Pancreas (tissue), 10 donors: ENCODE measurements at places on chromosomes 4 and X.

DNA sequence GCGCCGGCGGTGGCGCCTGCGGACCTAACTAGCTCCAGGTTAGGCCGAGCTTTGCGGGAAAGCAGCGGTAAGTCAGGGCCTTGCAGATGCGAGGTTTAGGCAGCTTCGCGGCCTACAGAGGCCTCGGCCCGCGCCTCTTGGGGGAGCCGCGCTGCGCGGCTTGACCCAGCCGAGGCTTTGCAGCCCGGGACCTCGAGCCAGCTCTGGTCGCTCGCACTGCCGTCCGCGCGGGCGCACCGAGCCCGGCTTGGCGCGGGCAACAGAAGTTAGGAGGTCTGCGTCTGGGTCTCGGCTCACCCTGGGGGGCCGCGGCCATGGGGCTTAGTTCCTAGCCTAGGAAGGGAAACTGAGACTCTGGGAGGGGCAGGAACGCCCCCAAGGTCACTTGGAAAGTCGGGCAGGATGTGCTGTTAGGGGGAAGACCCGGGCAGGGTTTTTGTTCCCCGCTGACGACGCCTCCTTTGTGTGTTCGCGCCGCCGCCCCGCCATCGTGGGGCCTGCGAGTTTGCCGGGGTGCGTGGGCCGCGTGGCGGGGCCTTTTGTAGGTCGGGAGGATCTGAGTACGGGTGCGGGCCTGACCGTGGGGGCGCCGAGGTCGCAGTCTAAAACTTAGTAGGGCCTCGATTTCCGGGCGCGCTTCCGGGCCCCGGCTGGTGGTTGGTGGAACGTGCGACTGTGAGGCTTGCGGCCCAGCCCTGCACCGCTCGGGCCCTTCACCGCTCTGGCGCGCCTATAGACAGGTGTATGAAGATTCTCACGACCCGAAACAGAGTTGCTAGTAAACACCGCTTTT lies 482 bp downstream of the RNF4 start:
- peak; percentile 46 for DNase-seq

GRCh38 chrX:57822818-57823217 lies 87.4 kb downstream of the ZXDA start:
- no peak for DNase-seq

- no peak for DNase-seq
Measured at GRCh38 chrX:155766321-155766720, 114.8 kb upstream of the VAMP7 start.

DNA sequence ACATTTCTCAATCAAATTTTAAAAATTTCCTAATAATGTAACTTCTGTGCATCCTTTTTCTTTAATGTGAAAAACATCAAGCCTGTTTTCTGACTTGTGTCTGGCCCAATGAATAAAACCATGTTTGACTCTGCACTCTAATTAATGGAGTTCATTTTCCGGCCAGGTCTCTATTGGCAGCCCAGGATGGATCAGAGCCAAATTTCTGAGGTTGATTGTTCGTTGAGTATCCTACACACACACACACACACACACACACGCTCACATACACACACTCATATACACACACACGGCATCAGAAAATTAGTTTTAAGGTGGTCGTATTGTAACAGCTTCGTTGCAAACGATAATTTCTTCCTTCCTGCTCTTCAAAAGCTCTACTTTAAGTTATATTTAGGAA lies 28.9 kb upstream of the TLL1 start:
- DNase-seq, result no peak

- no peak for DNase-seq
Measured at GRCh38 chrX:133970076-133970475, 15.3 kb downstream of the GPC3 start.

DNA sequence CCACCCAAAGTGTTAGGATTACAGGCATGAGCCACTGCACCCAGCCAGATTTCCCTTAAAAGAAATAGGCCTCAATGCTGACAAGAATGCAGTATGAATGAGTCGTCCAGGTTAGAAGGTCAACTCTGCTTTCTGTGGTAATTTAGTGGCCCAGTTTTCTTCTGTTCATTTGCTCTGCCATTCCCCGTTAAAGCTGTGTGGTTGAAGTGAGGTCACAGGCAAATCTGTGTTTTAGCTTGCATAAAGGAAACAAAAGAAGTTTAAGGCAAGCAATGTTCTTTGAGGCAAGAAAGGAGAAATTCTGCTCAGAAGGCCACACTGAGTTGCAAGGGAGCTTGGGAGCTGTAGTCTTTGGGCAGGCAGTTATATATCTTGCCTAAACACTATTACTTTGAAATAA lies 176.8 kb downstream of the LARP7 start:
- DNase-seq, result no peak

GRCh38 chrX:39972340-39972739 lies 125.4 kb downstream of the BCOR start:
- DNase-seq, result no peak

GRCh38 chr4:4766564-4766963 lies 92.9 kb upstream of the MSX1 start:
- no peak for DNase-seq

GRCh38 chrX:93637591-93637990 lies 35.8 kb downstream of the NAP1L3 start:
- DNase-seq, result no peak

DNA sequence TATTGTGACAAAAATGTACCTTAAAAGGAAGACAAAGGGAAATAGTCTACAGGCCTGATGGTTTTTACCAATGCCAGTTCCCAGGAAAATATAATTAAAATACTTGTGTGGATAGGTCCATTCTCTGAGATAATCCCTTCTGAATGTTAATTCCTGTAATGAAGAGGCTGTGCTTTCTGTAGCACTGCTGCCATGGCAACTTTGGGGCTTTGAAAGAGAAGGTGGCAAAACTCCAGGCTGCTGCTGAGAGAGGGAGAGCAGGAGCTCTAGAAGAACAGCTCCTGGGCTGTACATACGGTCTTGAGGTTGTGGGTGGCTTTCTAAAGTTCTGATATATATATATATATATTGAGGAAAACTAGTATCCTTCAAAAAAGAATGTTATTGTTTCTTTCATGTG lies 125.4 kb downstream of the PDLIM5 start:
- no peak for DNase-seq

DNA sequence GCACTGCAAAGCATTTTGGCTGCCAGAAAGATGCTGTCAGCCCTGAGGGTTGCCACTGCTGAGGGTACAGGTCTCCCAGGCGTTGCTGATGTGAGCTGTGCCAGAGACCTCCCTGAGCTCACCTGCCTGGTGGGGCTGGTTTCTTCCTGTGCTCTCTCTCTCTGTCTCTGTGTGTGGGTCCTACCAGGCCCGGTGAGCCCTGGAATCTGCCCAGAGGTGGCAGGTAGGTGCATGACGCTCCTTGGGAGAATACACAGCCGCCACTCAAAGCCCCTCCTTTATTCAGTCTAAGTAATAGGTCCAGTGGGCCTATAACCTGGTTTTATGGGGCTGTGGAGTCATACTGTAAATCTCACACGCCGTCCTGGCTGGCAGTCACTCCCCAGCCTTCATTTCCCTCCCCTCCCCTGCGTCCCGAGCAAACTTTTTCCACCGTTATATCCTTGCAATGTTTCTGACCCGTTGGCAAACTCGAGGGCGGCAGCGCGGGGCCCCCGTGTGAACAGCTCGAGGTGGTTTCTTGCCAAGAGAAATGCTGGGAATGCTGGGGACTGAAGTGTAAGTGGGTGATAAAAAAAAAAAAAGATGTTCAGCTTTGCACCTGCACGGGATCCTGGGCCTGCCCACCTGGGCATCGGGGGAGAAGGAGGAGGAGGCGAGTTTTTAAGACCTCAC lies 245.9 kb downstream of the CRLF2 start:
- no peak for DNase-seq

GRCh38 chr4:73922317-73922716 lies 53.1 kb downstream of the CXCL1 start:
- no peak for DNase-seq

DNA sequence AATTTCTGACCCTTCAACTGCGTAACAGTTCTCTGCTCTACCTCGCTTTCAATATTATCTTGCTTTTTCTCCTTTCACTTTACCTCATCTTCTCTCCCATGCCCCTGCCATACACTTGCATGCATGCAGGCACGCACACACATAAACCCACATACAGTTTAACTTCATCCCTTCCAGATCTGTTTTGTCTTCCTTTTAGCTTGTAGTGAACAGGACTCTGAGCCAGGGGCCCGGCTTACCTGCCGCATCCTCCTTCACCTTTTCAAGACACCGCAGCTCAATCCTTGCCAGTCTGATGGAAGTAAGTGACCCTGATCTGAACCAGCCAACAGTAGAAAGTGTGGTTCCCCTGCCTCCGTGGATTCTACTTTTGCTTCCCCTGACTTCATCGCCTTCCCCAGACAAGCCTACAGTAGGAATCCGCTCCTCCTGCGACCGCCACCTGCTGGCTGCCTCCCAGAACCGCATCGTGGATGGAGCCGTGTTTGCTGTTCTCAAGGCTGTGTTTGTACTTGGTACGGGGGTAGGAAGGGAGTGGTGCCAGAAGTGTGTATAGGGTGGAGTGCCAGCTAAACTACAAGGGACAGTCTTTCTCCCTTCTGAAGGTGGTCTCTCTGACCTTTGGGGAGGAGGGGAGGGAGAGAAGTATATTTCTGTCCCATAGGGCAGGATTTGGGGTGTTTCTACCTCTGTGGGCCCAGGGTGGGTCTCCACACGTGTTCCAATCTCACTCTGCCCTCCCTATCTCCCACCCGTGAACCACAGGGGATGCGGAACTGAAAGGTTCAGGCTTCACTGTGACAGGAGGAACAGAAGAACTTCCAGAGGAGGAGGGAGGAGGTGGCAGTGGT lies 10.7 kb downstream of the MED12 start:
- peak; percentile 83 for DNase-seq

DNA sequence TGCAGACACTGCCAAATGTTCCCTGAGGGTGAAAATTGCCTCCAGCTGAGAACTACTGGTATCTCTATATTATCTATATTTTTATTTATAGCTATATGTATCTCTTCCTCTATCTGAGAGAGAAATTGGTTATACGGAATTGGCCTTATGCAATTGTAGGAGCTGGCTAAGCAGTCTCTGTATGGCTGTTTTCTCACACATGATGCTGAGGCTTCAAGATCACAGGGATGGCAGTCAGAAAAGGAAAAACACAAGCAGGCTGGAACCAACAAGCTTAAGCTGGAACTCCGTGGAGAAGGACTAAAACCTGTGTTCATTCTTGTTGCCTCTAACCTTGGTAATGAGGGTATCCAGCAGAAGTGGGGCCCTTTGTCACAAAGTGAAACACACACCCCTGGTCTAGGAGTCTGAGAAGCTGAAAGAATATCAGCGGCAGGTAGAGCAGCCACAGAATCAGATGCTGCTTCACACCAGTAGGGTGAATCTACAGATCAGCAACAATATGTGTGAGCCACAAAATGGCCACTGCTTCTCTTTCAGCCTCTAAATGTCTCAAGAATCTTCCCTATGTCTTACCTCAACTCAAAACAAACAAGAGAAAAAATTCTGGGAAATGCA lies 166.5 kb upstream of the PPP1R2C start:
- no peak for DNase-seq

DNA sequence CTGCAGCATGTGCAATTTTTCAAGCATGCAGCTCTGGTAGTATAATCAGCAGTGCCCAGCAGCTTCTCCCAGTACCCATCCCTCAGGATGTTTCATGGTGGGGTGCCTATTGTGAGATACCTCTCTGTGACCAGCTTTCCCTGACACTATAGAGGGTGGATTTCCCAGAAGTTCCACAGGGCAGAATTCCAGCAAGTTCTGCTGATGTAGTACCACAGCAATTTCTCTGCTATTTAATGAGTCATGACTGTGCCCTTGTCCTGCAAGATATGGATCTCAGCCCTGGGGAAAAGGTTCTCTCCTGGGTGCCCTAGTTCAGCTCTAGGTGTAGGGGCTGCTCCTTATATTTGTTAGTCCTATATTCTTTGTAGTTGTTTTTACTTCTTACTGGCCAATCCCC lies 174.8 kb downstream of the ENOX2 start:
- no peak for DNase-seq

GRCh38 chr4:127965803-127966175 lies 583 bp downstream of the ABHD18 start:
- peak; percentile 79 for DNase-seq

- DNase-seq, result no peak
Measured at GRCh38 chr4:108135549-108136209, 33.1 kb downstream of the LEF1 start.

- DNase-seq, result no peak
Measured at GRCh38 chrX:20015422-20015821, 24.6 kb upstream of the BCLAF3 start.

- DNase-seq, result no peak
Measured at GRCh38 chr4:85955620-85956292, 404.1 kb downstream of the MAPK10 start.

DNA sequence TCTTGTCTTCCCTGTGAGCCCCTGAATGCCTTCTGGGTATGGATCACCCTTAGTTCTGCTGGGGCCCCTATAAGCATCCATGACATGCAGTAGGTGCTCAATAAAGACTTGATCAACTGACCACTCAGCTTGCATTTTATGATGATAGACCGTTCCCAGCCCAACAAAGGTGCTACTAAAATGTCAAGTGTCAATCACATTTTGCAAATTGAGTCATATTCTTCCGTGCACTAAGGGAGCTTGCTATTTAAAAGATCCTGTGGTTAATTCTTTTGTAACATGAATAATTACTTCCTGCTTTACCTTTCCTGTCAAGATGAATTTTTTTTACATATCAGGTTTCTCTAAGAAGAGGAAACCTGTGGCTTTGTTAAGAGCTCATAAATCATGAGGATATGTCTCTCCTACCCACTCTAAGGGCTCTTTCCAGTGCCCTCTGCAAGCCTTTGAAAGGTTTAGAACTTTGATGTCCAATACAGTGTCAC lies 47.6 kb downstream of the SH3KBP1 start:
- DNase-seq, result no peak

DNA sequence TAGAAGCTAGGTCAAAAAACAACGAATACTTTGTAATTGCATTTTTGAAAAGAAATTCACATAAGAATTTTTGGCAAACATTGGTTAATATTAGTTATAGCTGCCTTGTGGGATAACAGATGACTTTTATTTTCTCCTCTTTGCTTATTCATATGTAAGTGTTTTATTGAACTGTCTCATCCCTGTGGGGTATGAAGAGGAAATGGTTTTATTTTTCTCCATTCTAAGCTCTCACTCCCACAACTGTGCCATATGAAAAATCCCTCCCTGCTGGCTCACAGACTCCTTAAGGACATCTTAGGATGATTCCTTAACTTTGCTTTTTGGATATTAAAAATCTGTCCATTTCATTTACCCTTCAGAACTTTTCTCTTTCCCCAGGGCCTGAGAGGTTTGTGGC lies 300.6 kb downstream of the PPP1R2C start:
- DNase-seq, result no peak

- DNase-seq, result no peak
Measured at GRCh38 chrX:63746715-63747114, 38.3 kb downstream of the ARHGEF9 start.

GRCh38 chr4:148057516-148057915 lies 325.6 kb downstream of the ARHGAP10 start:
- no peak for DNase-seq

GRCh38 chr4:89939994-89940393 lies 45.3 kb downstream of the MMRN1 start:
- peak; percentile 19 for DNase-seq

GRCh38 chr4:10673817-10674369 lies 10.7 kb downstream of the CLNK start:
- no peak for DNase-seq
